ENCODE measurements at places on chromosomes 7 and 10.
A peak's percentile ranks its signal among the peaks of the same experiment; 100 is the strongest.

DNA sequence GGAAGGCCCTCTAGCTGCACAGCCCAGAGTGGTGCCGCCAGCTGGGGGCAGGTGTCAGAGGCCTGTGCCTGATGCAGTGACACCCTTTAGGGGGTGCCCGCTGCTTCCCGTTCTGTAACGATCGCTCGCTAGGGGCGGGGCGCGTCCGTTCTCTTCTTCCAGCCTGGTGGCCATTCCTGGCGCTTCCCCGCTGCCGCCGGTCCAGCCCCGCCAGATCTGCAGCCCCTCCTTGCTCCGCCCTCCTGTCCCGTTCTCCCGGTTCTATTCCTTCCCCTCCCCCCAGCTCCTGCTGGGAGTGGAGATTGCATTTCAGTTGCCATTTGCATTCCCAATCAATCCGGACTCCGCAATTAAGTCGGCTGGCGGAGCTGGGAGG is 39.2 kb downstream of the AGAP3 start:
- DNase-seq, result no peak

DNA sequence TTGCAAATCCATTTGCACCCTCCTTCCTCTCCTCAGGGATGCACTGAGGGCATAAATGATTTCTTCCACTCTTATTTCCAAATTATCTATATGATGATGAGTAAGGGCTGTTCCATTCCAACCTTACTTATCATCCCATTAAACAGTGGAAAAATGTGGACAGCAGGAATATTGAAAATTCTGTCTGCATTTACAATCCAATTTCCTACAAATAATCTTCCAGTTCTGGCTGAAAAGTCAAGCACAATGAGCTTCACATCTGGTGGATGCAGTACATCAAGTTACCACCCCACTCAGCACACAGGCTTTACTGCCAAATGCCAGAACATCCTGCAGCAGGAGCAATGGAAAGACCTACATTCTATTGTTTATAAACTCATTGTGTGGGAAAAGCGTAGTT is 345.0 kb upstream of the STEAP1 start:
- DNase-seq, result no peak

DNA sequence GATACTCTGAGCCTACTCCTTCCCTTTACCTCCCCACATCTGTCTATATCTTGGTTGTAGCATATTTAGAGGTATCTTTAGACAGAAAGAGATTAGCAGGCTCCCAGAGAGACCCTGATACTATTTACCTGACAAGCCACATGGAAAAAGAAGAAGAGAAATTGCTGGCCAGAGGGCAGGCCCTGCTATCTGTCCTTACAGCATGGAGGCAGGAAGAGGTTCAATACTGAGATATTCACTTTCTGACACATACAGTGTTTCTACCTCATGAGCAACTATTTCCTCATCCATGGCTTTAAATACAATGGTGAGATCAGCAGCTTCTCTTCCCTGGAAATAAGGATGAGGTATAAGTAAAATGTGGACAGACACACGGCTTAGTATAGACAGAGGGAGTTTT is 33.9 kb upstream of the TSPAN13 start:
- DNase-seq, result no peak

GRCh38 chr7:5477723-5478531 is 54.3 kb upstream of the TNRC18 start:
- DNase-seq, result no peak

DNA sequence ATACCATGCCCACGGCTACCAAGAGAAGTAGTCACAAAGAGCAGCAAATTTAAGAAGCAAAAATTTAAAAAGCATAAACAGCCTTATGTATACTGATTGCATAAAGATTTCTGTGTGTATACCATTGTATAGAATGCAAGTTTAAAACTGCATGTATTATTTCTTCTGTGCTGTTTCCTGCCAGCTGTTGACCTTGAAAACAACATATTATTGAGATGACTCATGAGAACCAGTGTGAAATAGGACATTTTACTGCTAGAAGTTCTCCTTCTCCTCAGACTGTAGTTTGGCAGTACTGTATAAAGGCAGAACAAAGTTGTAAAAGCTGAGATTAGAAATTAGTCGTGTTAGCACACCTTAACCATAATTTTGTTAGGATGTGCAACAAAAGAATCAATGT is 42.3 kb upstream of the SGCE start:
- no peak for DNase-seq

DNA sequence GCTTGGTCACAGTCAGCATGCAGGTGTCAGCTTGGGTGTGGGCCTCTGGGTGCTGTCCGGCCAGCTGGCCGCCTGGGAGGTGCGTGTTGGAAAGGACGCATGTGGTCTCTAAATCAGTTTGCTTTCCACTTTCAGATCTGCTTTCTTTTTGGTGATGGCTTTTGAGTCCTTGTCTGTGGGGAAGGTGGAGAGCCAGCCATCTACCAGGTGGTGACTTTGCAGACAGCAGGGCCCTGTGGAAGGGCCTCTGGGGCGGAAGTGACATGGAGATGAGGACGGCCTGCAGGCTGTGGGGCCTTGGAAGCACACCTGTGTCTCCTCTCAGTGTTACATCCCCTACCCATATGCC is 59.4 kb downstream of the WDR37 start:
- DNase-seq, result no peak

- no peak for DNase-seq
These were observed 21.8 kb downstream of the CXCL12 start for GRCh38 chr10:44362866-44363711.

- DNase-seq, result peak; percentile 7
These were observed 189.5 kb downstream of the DNAJB6 start for GRCh38 chr7:157526005-157526912.

DNA sequence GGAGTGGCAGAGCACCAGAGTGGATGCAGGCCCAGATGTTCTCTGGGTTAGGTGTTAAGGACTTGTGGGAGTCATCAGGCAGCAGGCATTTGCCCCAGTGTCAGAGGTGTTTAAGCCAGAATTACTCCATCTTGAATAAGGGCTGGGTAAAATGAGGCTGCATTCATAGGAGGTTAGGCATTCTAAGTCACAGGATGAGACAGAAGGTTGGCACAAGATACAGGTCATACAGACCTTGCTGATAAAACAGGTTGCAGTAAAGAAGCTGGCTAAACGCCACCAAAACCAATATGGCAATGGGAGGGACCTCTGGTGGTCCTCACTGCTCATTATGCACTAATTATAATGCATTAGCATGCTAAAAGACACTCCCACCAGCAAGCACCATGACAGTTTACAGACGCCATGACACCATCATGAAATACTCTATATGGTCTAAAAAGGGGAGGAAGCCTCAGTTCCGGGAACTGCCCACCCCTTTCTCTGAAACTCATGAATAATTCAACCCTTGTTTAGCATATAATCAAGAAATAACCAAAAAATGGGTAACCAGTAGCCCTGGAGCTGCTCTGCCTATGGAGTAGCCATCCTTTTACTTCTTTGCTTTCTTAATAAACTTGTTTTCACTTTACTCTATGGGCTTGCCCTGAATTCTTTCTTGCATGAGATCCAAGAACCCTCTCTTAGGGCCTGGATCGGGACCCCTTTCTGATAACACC is 882 bp upstream of the LRRC61 start:
- no peak for DNase-seq

DNA sequence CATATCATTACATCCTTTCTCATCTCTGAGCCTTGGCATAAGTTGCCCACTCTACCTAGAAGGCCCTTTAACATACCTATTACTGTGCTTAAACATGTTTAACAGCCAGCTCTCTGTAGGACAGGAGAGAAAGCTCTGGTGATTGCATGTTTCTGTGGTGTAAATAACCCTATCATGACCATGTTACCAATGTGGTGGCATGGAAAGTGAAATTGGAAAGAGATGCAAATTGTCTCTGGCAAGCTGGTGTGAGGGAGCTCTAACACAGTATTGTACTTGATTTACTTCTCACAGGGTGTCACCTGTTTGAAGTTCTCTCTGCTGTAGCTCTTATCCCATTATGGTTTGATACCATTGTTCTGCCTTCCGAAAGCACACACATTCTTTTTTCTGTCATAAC is 231.8 kb upstream of the DKK1 start:
- no peak for DNase-seq

- DNase-seq, result no peak
These were observed 264.8 kb downstream of the PTPRN2 start for GRCh38 chr7:158322616-158323530.

- no peak for DNase-seq
These were observed 57.5 kb downstream of the HTR7 start for GRCh38 chr10:90800232-90800796.

GRCh38 chr7:1024331-1024841 is 20.0 kb upstream of the GPR146 start:
- DNase-seq, result no peak

DNA sequence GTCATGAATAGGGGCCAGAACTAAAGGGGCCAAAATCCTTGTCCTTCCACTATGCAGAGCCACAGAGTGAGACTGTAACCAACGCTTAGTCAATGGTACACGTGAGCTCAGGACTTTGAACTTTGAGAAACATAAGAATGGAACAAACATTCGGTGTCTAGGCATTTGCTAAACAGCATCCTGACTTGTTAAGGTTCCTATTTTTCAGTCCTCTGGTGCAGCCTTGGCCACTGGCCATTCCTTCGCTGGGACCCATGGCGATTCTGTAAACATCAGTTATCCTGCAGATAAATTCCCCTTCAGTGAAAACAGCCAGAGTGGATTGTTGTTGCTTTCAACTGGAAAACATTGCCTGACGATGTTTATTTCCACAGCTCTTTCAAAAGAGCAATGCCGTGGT is 266.8 kb downstream of the SORCS1 start:
- DNase-seq, result no peak

GRCh38 chr7:12722636-12723605 is 35.5 kb downstream of the ARL4A start:
- DNase-seq, result no peak

DNA sequence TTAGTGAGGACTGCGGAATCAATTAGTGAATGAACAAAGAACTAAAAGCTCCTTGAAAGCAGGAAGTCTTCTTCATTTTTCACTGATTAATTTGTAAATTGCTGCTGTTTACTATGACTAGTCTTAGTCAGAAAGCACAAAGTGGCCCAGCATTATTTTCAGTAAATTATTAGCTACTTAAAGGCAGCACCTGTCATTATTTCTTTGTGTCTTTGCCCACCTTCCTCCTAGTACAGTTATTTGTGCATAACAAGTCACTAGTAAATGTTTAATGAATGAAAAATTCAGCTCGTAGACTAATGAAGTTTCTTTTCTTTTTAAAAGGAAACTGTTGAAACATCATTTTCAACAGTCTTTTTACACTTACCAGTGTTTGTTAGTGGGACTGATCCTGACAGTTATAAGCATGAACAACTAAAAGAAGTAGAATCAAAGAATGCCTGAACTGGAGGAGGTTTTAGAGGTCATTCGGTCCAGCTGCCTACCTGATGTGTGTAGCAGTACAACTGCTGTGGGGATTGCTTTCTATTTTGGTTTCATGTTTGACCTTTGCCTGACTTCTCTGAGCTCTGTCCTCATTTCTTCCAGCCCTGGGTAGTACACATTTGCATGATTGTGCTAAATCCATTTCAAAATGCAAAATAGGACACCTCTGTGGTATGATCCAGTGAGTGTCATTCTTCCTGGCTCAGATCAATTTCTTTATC is 140.0 kb upstream of the PHYHIPL start:
- no peak for DNase-seq

- DNase-seq, result no peak
These were observed 4.1 kb upstream of the FUOM start for GRCh38 chr10:133361773-133362441.

DNA sequence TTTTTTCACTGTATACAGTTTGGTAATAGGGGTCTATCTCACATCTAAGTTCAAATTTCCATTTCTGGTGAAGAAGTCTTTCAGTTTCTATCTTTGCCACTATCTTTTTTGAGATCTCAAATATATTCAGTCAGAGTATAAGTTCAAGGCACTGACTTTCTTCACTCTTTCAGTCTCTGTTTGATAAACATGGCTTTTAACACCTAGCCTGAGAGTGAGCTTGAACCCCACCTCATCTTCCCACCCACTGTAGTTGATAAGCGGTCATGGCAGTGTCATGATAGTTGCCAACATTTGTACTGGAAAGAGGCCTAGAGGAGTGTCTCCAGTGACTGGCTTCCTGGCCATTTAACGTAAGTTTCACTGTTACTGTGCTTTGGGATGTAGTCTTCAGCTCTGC is 41.2 kb upstream of the AGR3 start:
- no peak for DNase-seq

- no peak for DNase-seq
These were observed 54.6 kb downstream of the CPVL start for GRCh38 chr7:29091715-29092114.

DNA sequence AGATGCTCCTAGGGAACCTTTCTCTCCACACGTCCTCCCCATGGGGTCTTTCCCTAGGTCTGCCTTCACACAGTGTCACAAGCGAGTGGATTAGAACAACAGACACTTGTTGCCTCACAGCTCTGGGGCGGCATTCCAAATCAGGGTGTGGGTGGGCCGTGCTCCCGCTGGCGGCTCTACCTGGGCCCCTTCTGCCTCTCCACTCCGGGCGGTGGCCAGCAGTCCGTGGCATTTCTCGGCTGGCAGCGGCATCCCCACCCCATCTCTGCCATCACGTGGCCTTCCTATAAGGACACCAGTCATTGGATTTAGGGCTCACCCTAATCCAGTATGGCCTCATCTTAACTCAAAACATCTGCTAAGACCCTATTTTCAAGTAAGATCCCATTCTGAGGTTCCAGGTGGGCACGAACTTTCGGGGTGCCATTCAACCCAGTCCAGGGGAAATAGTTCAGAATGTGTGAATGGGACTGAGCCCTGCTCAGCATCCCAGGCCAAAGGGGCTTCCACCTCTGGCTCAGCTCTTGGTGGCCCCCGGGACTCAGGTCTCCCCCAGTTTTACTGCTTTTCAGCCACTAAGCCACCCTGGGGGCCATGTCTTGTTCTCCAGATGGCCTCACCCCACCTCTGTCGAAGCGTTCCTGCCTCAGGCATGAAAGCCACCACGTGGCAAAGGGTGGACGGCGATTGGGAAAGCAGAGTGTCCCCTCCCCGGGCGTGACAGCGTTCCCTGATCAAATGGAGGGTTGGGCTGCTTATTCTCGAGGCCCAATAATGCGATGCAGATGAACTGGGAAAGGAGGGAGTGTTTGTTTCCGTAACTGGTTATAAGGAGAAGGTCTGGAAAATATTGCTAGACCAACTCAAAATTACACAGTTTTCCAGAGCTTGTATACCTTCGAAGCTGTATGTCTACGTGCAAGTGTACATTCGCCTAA is 350.0 kb downstream of the GLRX3 start:
- no peak for DNase-seq

- DNase-seq, result no peak
These were observed 96.0 kb upstream of the POT1 start for GRCh38 chr7:125025620-125026019.

DNA sequence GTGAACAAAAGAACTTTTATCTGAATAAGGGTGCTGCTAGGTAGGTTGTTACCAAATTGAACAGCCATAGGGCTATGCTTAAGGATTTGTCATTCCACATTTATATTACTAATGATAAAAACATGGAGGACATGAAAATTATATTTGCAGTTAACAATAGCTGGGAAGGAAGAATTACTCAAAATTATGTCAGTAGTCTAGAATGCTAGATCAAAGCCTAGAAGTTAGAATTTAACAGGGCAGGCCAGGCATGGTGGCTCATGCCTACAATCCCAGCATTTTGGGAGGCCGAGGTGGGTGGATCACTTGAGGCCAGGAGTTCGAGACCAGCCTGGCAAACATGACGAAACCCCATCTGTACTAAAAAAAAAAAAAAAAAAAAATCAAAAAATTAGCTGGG is 9.4 kb downstream of the STK17A start:
- no peak for DNase-seq

GRCh38 chr10:59887972-59888640 is 18.2 kb downstream of the CCDC6 start:
- DNase-seq, result no peak
